Activated T-cell treated with anti-CD3 and anti-CD28 coated beads, Interleukin-2, amount 50 U/mL, for 4 hours (primary cell): ENCODE measurements at places on chromosomes 5 and 9. TPM values are rescaled to one million over a fixed set of nuclear protein-coding genes. Genes with fewer than 3 reads are reported as not detected.

The SYK gene
- 0.63 TPM for total RNA-seq

The MAMDC4 gene
- total RNA-seq = 11.0 TPM

The POU4F3 gene
- total RNA-seq = not detected

The GAS1 gene
- 0.61 TPM for total RNA-seq

The SLC25A2 gene
- 0.18 TPM for total RNA-seq

GRCh38 chr5:55146080-55146479, 13.9 kb upstream of the GPX8 start:
- no peak for DNase-seq

- no peak for DNase-seq
Observed at GRCh38 chr5:59565551-59565950, 328.0 kb downstream of the PDE4D start.

DNA sequence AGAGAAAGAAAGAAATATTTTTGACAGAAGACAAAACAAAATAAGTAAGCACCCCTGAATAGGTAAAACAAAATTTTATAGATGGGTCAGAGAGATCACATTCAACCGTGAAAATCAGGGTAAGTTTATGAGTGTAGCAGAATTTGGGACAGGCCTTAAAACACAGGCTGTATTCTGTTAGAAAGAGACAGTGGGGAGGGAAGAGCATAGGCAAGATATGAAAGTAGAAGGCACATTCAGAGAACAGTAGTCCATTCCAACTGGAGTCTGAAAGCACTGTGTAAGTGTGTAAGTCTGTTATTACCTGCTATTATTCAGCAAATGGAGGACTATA, 38.6 kb downstream of the MRPS27 start:
- no peak for DNase-seq

- DNase-seq = no peak
Observed at GRCh38 chr9:113536166-113536482, 72.6 kb downstream of the RGS3 start.

DNA sequence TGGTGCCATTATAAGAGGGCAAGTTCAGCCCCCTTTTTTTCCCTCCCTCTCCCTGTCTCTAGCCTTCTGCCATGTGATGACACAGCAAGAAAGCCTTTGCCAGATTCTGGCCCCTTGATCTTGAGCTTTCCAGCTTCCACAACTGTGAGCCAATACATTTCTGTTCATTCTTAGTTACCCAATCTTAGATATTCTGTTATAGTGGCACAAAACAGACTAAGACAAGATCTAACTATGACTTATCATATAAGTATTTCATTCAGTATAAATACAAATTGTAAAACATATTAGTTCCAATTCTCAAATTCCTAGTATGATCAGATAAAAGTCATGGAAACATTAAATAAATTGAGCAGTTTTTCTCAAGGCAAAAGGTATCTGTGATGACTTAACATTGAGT, 276.3 kb downstream of the COX7C start:
- no peak for DNase-seq

GRCh38 chr9:83280268-83280667, 217.3 kb upstream of the RASEF start:
- no peak for DNase-seq

DNA sequence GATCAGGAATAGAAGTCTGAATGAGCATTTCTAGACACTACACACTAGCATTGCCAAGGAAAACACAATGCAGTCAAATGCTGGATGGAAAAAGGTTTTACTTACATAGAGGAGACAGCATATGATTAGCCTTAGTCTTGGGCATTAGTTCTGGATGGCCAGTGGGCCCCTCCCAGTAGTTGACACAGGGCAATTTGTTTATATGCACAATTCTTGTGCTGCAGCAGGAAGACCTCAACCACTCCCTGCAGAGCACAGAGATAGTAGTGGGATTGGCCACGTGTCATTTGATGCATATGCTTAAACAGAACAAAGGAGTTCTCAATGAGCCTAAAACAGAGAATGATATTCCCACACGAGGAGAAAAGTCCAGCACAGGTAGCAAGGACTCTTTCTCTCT, 1496.2 kb upstream of the CDH6 start:
- no peak for DNase-seq

- DNase-seq = no peak
Observed at GRCh38 chr5:154236011-154236410, 45.5 kb downstream of the GALNT10 start.

DNA sequence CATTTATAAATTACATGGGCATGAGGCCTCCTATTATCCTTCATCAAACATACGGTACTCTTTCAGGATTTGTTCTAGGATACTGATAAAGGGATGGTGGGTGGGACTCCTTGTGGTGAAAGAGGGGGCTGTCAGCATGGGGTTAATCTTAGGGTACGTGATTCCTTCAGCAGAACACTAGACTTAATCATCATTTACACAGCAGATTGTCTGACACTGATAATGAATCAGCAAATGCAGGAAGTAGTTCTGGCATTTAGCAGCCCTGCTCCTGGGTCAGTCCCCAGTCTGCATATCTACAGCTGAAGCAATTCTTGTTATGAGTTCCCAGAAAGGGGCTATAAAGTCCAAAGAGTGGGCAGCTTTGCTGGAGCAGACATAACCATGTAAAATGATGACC, 384.6 kb downstream of the SPOCK1 start:
- no peak for DNase-seq

DNA sequence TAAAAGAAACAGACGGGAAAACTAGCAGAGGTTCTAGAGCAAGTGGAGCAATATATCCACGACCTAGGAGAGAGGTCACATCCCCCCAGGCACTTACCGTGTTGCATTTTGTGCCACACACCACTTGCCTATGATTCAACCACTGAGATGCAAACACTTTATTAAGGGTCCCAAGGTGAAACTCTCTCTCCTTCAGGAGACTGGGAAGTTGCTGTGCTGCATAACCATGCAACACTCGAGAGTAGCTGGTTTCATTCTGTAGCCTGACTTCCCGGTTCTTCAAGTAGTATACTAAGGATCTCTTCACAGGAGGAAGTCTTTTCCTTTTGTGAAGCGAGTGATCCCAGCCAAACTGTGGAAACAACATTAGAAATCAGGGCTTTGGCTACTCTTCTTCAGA, 1.6 kb downstream of the DCAF12 start:
- DNase-seq = no peak
